ENCODE measurements at places on chromosomes 16 and 17.
A peak's percentile ranks its signal among the peaks of the same experiment; 100 is the strongest.

- no peak for DNase-seq
Measured at GRCh38 chr16:10575506-10576130, 4.8 kb downstream of the EMP2 start.

DNA sequence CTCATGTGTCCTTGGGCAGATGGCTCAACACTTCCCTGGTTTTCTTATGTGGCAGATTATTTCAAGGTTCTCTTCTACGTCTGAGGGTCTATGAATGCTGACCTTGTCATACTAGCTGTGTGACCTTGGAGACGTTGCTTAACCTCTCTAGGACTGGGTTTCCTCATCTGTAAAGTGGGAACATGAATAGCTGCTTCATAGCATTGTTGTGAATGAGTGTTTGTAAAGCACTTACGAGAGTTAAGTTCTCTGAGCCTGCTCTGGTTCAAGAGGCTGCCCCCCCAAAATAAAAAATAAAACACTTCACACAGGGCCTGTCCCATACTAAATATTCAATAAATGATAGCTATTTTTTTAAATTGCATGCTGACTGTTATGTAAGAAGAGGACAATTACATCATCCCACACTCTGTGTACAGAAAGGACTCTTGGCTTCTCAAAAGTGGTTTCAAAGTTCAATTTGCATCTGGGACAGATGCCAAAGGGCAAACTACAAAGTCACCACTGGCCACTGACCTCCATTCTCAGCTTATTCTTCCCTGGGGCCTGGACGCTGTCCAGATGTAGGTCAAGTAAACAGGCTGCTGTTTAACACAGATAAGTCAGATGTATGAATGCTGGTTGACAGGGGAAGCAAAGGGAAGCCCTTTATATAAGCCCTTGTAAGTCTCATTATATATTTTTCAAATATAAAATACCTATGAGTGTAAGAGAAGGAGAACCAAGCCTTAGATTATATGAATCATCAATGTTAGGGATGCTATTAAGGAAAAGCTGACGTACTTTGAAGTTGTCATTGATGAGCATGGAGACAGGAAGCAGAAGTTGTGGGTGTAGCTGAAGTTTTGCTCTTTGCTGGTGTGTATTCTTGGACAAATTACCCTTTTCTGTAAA, 15.4 kb upstream of the NDEL1 start:
- DNase-seq = peak; percentile 35

DNA sequence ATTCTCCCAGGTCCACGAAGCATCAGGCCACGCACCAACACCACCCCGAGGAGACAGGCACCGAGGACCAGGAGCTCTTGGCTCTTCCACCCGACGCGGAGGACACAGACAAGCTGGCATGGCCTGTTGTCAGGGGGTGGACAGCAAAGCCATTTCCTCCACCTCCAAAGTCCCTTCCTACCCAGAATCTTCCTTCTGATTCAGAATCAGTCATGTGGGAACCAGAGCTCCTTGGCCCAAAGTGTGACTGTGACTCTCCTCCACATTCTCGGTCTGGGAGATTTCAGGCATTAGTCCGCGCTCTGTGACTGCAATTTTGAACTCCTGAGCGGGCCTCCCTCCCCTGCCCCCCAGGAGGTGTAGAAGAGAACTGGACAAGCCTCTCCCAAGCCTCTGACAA, 9.2 kb downstream of the DNAH17 start:
- DNase-seq = no peak

- peak; percentile 12 for DNase-seq
Measured at GRCh38 chr17:4256952-4257351, 6.8 kb downstream of the ANKFY1 start.

- peak; percentile 73 for DNase-seq
Measured at GRCh38 chr17:44556166-44556831, 985 bp upstream of the FZD2 start.

GRCh38 chr16:29972992-29973383, 680 bp upstream of the TAOK2 start:
- no peak for DNase-seq

DNA sequence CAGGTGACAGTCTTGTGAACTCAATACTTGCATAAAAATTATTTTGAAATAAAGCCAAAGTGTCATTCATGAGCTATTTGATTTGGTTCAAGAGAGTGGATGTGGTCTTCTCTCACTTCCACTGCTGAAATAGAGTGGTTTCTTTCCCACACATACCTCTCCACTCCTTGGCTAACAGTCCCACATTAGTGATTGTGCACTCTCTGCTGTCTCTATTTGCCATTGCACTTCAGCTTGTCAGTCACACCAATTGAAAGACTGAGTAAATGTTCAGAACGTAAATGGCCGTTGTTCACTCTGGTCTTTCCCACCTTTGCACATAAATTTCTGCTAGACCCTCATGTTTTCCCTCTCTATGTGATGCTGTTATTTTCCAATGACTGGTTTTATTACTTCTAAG, 197.5 kb downstream of the FTO start:
- DNase-seq = no peak

- DNase-seq = peak; percentile 13
Measured at GRCh38 chr17:56290101-56290801, 137.0 kb downstream of the ANKFN1 start.

GRCh38 chr17:76268991-76269981, 4.1 kb downstream of the UBALD2 start:
- no peak for DNase-seq

DNA sequence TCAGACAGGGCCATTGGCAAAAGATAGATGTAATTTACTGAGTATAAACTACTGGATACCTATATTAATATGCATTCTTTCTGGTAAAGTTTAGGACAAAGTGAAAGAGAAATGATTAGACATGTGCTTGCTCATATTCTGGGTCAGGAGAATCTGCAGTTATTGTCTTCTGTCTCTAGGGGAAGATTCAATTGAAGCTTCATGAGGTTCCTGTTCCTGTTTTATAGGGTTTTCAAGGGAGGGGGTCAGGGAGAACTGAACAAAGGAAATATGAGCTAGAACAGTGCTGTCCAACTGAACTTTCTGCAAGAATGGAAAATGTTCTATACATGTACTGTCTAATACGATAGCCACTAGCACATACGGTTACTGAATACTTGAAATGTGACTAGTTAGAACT, 59.3 kb upstream of the CORO6 start:
- DNase-seq = no peak

DNA sequence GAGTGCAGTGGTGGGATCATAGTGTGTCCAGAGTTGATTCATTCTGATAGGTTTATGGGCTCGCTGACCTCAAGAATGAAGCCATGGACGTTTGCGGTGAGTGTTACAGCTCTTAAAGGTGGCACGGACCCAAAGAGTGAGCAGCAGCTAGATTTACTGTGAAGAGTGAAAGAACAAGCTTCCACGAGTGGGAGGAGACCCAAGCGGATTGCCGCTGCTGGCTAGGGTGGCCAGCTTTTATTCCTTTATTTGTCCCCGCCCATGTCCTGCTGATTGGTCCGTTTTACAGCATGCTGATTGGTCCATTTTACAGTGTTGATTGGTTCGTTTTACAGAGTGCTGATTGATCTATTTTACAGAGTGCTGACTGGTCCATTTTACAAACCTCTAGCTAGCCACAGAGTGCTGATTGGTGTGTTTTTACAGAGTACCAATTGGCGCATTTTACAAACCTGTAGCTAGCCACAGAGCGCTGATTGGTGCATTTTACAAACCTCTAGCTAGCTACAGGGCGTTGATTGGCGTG, 17.5 kb downstream of the CACNG4 start:
- peak; percentile 35 for DNase-seq

DNA sequence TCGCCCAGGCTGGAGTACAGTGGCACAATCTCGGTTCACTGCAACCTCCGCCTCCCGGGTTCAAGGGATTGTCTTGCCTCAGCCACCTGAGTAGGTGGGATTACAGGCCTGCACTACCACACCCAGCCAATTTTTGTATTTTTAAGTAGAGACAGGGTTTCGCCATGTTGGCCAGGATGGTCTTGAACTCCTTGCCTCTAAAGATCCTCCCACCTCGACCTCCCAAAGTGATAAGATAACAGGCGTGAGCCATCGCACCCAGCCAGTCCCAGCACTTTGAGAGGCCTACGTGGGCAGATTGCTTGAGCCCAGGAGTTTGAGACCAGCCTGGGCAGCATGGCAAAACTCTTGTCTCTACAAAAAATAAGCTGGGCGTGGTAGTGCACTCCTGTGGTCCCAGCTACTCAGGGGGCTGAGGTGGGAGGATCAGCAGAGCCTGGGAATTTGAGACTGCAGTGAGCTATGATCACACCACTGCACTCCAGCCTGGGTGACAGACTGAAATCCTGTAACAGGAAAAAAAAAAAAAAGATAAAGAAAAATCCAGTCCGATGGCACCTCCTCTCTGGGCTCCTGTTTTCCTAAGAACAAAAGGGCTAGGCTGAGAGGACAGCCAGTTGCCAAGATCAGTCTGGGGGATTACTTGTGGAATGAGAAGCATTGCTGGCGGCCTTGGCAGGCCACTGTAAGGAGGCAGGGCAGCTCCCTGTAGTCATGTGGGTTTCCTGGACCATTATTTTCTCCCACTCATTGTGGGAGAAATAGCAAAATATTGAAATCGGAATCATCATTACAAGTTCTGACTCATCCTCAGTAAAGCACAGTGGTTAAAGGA, 3.0 kb upstream of the PIPOX start:
- DNase-seq = peak; percentile 11

- DNase-seq = no peak
Measured at GRCh38 chr16:69721441-69721957, 4.9 kb downstream of the NQO1 start.

DNA sequence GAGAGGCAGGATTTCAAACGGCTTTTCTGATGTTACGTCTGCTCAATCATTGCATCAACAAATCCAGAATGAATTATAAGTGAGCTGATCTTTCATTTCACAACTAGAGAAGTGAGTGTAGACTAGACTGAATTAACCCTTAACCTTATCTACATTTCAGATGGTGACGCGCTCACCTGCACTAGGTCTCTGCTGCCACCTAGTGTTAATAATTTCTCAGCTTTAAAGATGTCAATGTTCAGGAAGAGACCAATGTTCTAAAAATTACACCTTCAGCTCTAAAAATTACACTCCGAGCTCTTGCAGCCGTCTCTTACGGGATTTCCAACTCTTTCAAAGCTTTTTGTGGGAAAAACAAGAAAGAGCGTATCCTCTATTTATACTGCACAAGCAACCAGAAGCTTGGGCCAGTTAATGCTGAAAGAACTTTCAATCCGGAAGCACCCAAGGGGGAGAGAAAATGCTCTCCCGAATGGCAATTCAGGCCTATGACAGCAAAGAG, 88.2 kb upstream of the FA2H start:
- peak; percentile 72 for DNase-seq

GRCh38 chr16:88407807-88408206, 25.0 kb downstream of the ZNF469 start:
- no peak for DNase-seq

DNA sequence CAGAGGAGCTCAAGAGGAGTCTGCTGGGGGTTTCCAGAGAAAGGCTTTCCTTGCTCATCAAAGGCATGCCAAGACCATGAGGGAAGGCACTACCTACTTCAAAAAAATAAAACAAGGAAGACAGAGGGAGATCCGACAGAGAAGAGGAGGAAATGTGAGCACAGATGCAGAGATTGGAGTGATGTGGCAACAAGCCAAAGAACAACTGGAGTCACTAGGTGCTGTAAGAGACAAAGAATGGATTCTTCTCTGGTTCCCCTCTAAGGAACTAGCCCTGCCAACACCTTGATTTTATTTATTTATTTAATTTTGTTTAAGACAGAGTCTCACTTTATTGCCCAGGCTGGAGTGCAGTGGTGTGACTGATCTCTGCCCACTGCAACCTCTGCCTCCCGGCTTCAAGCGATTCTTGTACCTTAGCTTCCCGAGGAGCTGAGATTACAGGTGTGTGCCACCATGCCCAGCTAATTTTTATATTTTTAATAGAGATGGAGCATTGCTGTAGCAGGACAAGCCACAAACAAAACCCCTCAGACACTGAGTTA, 13.8 kb upstream of the ACSF2 start:
- DNase-seq = no peak

DNA sequence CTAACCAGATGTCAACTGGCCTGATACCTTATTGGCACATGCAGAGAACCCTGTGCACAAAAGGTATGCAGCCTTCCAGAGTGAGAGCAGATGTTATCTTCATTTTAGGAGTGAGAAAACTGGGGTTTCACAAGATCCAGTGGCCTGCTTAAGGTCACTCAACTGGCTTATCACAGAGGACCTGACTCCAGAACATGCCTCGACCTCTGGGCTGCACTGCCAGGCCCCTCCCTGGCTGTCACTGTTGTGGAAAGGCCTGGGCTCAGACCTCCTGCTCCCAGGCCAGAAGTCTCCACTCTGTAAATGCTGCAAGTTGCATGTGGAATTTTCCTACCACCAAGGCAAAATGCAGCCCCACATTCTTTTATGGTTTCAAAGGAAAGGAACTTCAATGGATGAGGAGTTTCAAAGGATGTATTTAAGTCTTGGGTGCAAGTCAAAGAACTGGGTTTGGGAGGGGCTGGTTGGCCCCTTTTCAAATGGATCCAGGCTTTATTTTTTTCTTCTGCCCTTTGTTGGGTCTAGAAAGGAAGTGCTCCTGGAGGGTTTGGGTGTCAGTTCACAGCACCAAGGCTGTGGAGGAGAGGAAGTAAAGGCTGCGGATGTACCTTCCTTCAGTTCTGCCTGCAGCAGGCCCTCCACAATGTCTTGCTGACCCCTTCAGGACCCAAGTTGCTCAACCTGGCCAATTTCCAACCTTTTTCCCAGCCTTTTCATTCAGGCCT, 30.4 kb upstream of the SMPD3 start:
- DNase-seq = no peak

DNA sequence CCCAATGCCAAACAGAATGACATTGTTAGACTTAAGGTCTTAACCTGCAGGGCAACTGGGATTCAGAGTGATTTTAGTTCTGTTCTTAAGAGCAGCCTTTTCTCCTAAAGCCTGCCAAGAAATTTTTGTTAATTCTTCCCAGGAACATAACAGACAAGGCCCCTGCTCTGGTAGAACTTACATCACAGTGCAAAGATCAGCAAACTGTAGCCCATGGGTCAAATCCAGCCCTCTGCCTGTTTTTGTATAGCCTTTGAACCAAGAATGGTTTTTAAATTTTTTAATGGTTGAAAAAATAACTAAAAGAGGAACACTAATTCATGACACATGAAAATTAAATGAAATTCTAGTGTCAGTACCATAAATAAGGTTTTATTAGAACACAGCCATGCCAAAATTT, 3.8 kb downstream of the ACSM3 start:
- DNase-seq = no peak

DNA sequence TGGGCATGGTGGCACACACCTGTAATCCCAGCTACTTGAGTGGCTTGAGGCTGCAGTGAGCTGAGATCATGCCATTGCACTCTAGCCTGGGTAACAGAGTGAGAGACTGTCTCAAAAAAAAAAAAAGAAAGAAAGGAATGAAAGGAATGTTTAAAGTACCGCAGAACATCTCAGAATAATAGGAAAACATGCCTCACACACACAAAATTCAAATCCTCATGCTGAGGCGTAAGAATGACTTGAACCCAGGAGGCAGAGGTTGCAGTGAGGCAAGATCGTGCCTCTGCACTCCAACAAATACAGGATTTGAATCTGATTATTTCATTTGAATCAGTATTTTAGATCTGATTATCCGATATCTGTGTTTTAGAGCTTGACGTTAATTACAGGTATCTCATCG, 21.3 kb upstream of the GAA start:
- no peak for DNase-seq
